ENCODE measurements at places on chromosomes 1 and 21.

- DNase-seq: no peak
Observed at GRCh38 chr1:246157516-246157915, 349.6 kb downstream of the SMYD3 start.

DNA sequence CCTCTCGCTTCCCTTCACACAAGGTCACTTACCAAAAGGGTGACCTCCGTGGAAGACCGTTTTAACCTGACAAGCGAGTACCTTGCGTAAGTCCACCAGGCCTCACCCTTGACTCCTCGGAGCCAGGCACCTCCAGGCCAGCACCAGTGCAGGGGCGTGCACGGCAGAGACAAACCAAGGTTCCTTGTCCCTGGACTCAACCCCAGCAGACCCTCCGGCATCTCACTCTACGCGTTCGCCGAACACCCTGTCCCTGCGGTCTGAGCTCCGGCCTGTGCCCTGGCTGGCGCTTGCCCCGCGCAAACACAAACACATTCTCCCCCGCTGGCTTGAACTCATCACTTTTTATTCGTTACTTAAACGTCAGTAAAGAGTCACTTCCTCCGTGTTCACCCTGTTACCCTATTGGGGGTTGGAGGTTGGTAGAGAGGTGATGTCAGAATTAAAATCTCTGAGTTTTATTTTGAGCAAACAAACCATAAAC, 4.5 kb downstream of the TBX15 start:
- no peak for DNase-seq

DNA sequence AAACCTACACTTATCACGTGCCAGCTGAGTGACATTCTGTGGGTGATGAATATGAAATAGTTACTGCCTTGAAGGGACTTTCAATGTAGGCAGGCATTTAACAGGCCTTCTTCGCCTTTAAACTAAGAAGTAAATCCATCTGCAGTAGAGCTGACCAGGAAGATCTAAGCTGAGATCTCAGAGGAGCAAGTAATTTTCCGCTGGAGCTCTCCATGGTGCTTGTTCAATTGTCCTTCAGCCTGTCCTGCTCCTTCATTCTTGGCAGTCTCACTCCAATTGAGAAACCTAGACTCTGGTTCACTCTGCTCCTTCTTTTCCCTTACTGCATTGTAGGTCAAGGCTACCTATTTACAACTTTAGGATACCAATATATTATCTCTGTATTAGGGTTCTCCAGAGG, 183.5 kb downstream of the HMCN1 start:
- DNase-seq: no peak

- no peak for DNase-seq
Observed at GRCh38 chr1:20124456-20125057, 5.2 kb upstream of the PLA2G2D start.

GRCh38 chr1:218485241-218485928, 140.2 kb downstream of the TGFB2 start:
- DNase-seq: no peak

- no peak for DNase-seq
Observed at GRCh38 chr1:223177681-223178080, 34.6 kb upstream of the TLR5 start.

- DNase-seq: no peak
Observed at GRCh38 chr1:19925342-19926070, 2.1 kb upstream of the PLA2G2E start.

- DNase-seq: no peak
Observed at GRCh38 chr1:48107516-48107915, 110.3 kb upstream of the TRABD2B start.

DNA sequence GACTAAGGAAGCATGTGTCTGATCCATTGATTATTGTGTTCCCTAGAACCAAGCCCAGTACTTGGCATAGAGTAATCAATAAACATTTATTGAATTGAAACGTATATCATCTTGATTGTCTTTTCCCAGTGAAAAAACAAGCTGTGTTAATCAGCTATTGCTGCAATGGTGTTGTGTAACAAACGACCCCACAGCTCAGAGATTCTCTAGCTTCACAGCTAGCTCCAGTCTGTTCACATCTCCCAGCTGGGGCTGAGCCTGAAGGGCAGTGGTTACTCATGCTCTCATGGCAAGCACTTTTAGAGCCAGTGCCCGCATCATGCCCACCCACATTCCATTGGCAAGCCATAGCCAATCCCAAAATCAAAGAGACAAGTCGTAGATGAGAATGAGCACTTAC, 237.4 kb upstream of the RAB4A start:
- no peak for DNase-seq

DNA sequence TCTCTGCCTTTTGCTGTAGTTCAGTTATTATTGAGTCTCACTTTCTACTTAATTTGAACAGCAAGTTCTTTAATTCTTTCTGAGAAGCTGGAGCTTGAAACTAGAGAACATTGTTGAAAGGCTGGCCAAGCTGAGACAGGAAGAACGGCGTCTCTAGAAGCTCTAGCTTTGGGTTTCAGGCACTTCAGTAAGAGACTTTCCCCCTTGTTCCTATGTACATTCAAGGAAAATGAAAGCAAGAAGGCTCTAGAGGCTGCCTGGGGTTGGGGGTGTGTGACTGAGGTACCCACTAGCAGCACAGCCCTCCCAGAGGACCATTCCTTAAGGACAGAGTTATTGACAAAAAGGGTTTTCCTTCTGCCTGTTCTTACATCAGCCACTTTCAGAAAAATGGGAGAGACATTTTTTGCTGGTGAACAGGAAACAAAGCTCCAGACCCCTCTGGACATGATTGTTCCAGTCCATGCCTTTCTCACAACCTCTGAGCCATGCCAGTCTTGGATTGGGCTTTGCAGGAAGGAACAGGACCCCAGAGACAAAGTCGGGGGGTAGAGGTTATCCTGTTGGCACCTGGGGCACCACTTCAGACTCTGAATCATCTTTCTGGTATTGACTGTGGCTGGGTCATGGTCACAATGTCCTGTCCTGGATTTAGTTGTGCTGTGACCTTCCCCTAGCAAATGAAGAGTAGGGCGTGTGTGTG, 63.1 kb downstream of the LAMC2 start:
- DNase-seq: no peak

GRCh38 chr1:201530741-201531531, 8.0 kb upstream of the NAV1 start:
- DNase-seq: no peak

DNA sequence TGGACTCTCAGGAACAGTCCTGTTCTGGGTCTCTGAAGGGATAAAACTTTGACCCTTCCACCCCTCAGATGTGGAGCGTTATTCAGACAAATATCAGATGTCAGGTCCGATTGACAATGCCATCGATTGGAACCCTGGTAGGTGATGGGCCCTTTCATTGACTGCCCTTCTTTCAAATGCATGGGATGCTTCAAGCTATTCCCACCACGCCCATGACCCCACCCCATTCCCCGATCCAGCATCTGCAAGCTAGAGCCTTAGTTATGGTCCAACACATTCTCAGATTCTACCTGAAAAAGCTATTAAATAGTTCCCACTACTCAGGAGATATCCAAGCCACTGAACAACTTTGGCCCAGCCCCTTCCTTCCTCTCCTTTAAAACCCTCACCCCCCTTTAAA, 12.5 kb downstream of the POLR3GL start:
- DNase-seq: no peak
